ENCODE measurements at places on chromosomes 4 and X.
A peak's percentile ranks its signal among the peaks of the same experiment; 100 is the strongest.

DNA sequence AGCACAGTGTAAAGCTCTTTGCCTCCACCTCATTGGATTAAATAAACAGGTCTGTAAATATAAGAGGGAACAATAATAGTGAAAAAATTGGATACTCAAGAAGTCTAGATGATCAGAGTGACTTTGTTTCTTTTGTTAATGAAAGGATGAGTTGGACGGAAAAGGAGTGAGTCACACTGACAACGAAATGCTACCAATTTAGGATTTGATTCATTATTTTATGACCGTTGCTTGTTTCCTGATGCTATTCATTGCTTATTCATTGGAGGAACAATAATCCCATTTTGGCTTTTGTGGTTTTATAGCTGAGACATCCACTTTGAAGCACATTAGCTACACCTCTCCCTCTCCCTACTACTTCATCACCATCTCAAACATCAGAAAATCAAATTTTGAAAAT lies 74.4 kb upstream of the DYNLT3 start:
- no peak for DNase-seq

GRCh38 chr4:1218634-1219565 lies 30.0 kb downstream of the CTBP1 start:
- DNase-seq, result no peak

- DNase-seq, result no peak
Observed at GRCh38 chr4:157983300-157983699, 189.5 kb downstream of the GASK1B start.

GRCh38 chr4:101183666-101184373 lies 163.5 kb downstream of the PPP3CA start:
- no peak for DNase-seq

- no peak for DNase-seq
Observed at GRCh38 chrX:40445691-40446090, 135.1 kb upstream of the ATP6AP2 start.

- no peak for DNase-seq
Observed at GRCh38 chr4:1866189-1866661, 5.0 kb upstream of the NSD2 start.

GRCh38 chrX:52082578-52082977 lies 13.6 kb upstream of the MAGED4B start:
- no peak for DNase-seq

- peak; percentile 11 for DNase-seq
Observed at GRCh38 chr4:17468619-17469221, 43.2 kb downstream of the QDPR start.
